Activated CD8-positive, alpha-beta T cell treated with anti-CD3 and anti-CD28 coated beads for 36 hours (primary cell): ENCODE measurements at places on chromosomes 6 and 20. TPM values are rescaled to one million over a fixed set of nuclear protein-coding genes. Genes with fewer than 3 reads are reported as not detected.

DNA sequence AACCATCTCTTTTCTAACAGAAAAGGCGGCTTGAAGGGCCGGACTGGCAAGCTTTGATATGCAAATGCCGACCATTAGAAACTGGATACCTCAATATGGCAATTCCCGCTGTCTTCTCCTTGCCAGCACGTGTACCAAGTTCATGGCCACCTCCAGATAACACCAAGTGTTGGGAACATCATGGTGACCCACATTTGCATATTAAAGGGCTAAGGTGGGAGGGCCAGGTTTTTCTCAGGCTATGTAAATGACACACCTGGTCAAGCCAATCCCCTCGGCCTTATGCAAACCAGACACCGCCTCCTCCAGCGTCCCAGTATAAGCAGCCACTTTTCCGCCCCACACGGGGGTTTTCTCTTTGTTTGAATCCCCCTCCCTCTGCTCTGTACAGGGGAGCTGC, 110.7 kb downstream of the DACT2 start:
- no peaks in the 10 kb centered on the region for H3K36me3 ChIP-seq
- no peak overlapping the region for H3K4me3 ChIP-seq
- H3K27me3 ChIP-seq: no peaks in the 10 kb centered on the region
- no peaks in the 10 kb centered on the region for H3K4me1 ChIP-seq
- H3K27ac ChIP-seq: no peak overlapping the region

DNA sequence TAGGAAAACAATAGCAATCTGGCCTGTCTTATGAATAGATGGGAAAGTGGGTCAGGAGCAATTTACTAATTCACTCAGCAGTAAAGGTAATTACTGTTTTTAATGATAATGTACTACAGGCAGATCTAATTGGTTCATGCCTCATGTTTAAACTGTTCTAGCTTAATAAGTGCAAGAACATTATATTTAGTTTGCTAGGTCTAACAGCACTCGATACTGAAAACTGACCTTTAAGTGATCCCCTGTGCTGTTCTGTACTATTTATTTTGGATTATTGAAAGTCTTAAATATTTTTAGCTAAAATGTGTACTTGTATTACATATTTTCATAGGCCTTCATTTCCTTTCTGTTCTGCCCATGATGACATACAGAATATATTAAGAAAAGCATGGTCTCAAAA, 998.0 kb upstream of the GJE1 start:
- H3K36me3 ChIP-seq: no peaks in the 10 kb centered on the region
- H3K27ac ChIP-seq: no peak overlapping the region
- no peak overlapping the region for H3K4me3 ChIP-seq
- no peaks in the 10 kb centered on the region for H3K27me3 ChIP-seq
- DNase-seq: no peak

- H3K4me3 ChIP-seq: no peak overlapping the region
- no peak for DNase-seq
- H3K4me1 ChIP-seq: no peaks in the 10 kb centered on the region
Observed at GRCh38 chr6:43468748-43469681, 8.4 kb upstream of the TJAP1 start.

DNA sequence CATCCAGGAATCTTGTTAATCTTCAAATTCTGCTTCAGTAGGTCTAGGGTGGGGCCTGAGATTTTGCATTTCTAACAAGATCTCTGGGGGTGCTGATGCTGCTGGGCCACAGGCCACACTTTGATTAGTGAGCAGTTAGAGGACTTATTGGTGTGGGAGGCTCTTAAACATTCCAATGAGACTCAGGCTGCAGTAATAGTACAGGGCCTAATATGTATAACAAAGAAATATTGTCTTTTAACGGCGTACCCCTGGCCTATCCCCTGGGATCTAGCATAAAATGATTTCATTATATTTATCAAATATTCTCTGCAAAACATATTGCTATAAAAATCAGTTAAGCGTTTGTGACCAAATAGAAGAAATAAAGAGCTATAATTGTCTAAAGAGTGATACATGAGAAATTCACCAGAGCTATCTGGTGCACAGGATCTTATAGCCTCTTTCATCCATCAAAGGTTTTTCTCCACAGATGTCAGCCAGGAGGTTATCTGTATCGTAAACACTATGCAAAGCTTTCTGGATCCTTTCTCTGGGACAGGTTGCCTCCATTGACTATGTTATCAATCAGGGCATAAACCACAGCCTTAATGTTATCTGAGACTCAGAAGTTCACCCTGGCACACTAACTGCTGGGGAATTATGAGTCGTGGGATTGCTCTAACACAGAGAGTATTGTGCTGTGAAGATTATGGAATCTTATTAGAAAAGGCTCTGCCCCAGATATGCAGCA, 488.5 kb upstream of the MAP3K7 start:
- no peaks in the 10 kb centered on the region for H3K36me3 ChIP-seq
- H3K4me1 ChIP-seq: no peaks in the 10 kb centered on the region
- no peak overlapping the region for H3K4me3 ChIP-seq
- H3K27me3 ChIP-seq: no peaks in the 10 kb centered on the region
- no peak overlapping the region for H3K27ac ChIP-seq

DNA sequence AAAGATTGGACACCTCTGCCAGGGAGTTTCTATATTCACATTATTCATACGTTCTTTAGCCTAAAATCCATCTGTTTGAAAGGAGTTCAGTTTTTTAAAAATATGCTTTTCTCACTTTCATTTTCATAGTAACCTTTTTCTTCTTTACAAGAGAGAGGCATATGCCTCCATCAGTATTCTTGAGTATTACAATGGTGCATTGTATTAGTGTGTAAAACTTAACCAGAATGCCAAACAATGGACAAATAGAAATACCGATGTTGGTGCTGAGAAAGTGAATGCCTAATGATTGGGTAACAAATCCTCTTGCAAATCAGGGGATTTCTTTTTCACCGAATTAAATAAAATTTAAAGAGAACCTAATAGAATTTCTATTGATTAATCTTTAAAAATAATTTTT, 163.2 kb upstream of the LAMA2 start:
- H3K27ac ChIP-seq: no peak overlapping the region
- no peaks in the 10 kb centered on the region for H3K36me3 ChIP-seq
- no peak for DNase-seq
- H3K4me3 ChIP-seq: no peak overlapping the region

GRCh38 chr6:13098793-13099570, 229.4 kb downstream of the TBC1D7 start:
- H3K36me3 ChIP-seq: no peaks in the 10 kb centered on the region
- no peak overlapping the region for H3K4me3 ChIP-seq
- H3K27ac ChIP-seq: no peak overlapping the region

- no peak for DNase-seq
- peaks cover 20% of the 10 kb centered on the region for H3K36me3 ChIP-seq
- H3K4me3 ChIP-seq: no peak overlapping the region
- no peaks in the 10 kb centered on the region for H3K27me3 ChIP-seq
- H3K4me1 ChIP-seq: peaks cover 73% of the 10 kb centered on the region
- H3K27ac ChIP-seq: no peak overlapping the region
Observed at GRCh38 chr6:118638288-118638687, 13.1 kb downstream of the CEP85L start.

- no peaks in the 10 kb centered on the region for H3K27me3 ChIP-seq
- H3K36me3 ChIP-seq: peaks cover 6% of the 10 kb centered on the region
- H3K4me3 ChIP-seq: no peak overlapping the region
- no peak for DNase-seq
- H3K27ac ChIP-seq: no peak overlapping the region
- H3K4me1 ChIP-seq: peaks cover under 1% of the 10 kb centered on the region
Observed at GRCh38 chr6:13413900-13414555, 73.4 kb downstream of the GFOD1 start.

DNA sequence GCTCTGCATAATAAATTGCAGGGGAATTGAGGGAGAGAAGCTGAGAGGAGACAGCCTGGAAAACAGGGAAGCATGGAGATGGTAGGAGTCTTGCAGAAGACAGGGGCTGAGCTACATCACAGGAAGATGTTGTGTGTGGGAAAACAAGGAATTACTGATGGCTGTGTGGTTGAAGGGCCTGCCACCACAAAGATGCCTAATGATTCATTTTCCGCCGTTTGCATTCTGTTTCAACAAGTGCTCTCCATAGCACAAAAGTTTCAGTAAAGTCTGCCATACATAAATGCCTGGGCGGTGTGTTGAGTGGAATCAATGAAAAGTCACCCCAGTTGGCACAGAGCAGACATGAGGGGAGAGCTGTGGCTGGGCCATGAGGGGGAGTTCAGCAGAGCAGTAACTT, 5.6 kb upstream of the KLHL31 start:
- DNase-seq: no peak
- no peaks in the 10 kb centered on the region for H3K4me1 ChIP-seq

GRCh38 chr6:111754423-111754822, 118.8 kb downstream of the FYN start:
- no peak for DNase-seq
- peak overlapping the region; percentile 89 for H3K27ac ChIP-seq
- H3K27me3 ChIP-seq: no peaks in the 10 kb centered on the region
- peak overlapping the region; percentile 77 for H3K4me3 ChIP-seq
- H3K4me1 ChIP-seq: peaks cover 84% of the 10 kb centered on the region

- no peak overlapping the region for H3K4me3 ChIP-seq
- no peaks in the 10 kb centered on the region for H3K27me3 ChIP-seq
- H3K4me1 ChIP-seq: peaks cover 45% of the 10 kb centered on the region
- H3K27ac ChIP-seq: no peak overlapping the region
- no peak for DNase-seq
Observed at GRCh38 chr6:157558049-157558448, 177.1 kb downstream of the ZDHHC14 start.

DNA sequence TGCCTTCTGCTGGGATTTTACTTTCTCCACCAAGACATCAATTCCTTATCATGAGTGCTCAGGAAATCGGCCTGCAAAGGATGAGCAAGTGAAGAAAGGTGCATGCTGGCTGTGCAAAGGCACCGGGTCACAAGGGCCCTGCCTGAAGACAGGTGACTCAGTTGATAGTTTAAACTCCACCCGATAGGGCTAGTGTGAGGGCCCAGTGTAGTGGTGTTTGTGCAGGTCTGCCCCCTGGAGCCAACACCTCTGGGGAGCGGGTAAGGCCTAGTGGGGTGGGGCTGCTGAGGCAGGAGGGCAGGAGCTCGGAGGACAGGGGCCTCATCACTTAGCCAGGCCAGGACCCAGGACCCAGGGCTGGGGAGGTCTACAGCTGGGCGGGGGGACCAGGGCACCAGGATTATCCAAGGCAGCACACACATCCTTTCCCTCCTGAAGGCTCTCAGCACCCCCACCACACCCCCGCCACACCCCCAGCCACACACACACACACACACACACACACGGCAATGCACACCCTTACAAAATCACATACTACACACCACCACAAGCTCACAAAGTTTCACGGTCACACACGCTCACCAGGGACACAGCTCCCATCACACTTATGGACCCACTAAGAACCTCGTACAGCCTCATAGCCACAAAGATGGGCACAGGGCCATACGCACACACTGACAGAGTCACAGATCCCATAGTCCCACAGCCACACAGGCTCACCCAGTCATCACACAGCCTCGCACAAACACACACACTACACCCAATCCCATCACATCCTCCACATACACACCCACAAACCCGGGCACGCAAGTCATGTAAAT, 75.4 kb downstream of the GRM4 start:
- no peaks in the 10 kb centered on the region for H3K4me1 ChIP-seq
- no peak overlapping the region for H3K27ac ChIP-seq
- no peak overlapping the region for H3K4me3 ChIP-seq
- no peaks in the 10 kb centered on the region for H3K36me3 ChIP-seq

GRCh38 chr6:37540390-37540789, 40.7 kb upstream of the CCDC167 start:
- H3K27me3 ChIP-seq: no peaks in the 10 kb centered on the region
- peaks cover 33% of the 10 kb centered on the region for H3K4me1 ChIP-seq
- H3K36me3 ChIP-seq: no peaks in the 10 kb centered on the region
- DNase-seq: no peak

DNA sequence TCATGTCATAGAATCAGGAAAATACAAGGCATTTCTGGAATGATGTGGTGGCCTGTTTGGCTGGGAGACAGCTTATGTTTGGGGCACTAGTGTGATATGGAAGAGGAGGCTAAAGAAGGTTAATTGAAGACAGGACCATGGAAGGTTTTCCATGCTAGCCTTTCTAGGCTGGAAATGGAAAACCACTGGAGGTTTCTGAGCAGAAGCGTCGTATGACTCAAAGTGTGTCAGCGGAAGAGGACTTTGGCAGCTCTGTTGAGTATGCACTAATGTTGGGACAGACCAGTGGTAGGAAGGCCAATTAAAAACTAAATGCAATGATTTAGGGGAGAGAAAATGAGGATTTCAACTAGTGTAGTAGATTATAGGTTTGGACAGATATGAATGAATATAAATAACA, 413.1 kb downstream of the PLCB1 start:
- no peak overlapping the region for H3K4me3 ChIP-seq
- no peaks in the 10 kb centered on the region for H3K36me3 ChIP-seq
- no peak for DNase-seq
- H3K27ac ChIP-seq: no peak overlapping the region
- no peaks in the 10 kb centered on the region for H3K27me3 ChIP-seq
- no peaks in the 10 kb centered on the region for H3K4me1 ChIP-seq

DNA sequence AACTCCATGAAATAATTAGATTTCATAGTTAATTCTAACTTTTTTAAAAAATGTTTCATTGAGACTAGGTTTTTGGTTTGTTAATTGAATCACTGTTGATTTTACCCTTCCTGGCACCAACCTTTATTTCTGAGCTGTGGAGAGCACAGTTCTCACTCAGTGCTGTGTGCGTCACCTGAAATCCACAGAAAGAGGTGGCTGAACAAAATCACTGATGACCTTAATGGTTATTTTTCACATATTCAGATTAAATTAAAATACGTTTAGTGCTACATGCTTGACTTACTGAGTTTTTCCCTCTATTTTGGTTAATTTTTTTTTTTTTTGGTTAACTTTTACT, 89.4 kb downstream of the SLC16A10 start:
- DNase-seq: no peak
- peaks cover 29% of the 10 kb centered on the region for H3K4me1 ChIP-seq
- H3K36me3 ChIP-seq: peaks cover 5% of the 10 kb centered on the region
- H3K27ac ChIP-seq: no peak overlapping the region
- no peaks in the 10 kb centered on the region for H3K27me3 ChIP-seq

- no peak overlapping the region for H3K4me3 ChIP-seq
- H3K27ac ChIP-seq: no peak overlapping the region
- peaks cover 6% of the 10 kb centered on the region for H3K27me3 ChIP-seq
Observed at GRCh38 chr20:63344616-63345327, 16.4 kb downstream of the CHRNA4 start.

- H3K27ac ChIP-seq: no peak overlapping the region
- DNase-seq: no peak
- H3K4me3 ChIP-seq: no peak overlapping the region
- H3K4me1 ChIP-seq: no peaks in the 10 kb centered on the region
Observed at GRCh38 chr6:145924600-145924999, 39.6 kb downstream of the SHPRH start.

GRCh38 chr6:29926413-29927274, 15.7 kb upstream of the HLA-A start:
- peak; percentile 91 for DNase-seq
- H3K36me3 ChIP-seq: peaks cover 22% of the 10 kb centered on the region
- H3K27ac ChIP-seq: peak overlapping the region; percentile 99
- H3K4me3 ChIP-seq: peak overlapping the region; percentile 90
- no peaks in the 10 kb centered on the region for H3K27me3 ChIP-seq
- H3K4me1 ChIP-seq: peaks cover 44% of the 10 kb centered on the region

The HLA-G gene
- total RNA-seq: 3.8 TPM

The UBD gene
- total RNA-seq: 0.50 TPM

The GNAS-AS1 gene
- total RNA-seq: 1.7 TPM

The JAG1 gene
- 0.41 TPM for total RNA-seq

The FAM83D gene
- total RNA-seq: 13.8 TPM

The RIMS1 gene
- total RNA-seq: not detected

The COL21A1 gene
- total RNA-seq: not detected

The PRSS35 gene
- not detected for total RNA-seq

The ENPP5 gene
- 0.68 TPM for total RNA-seq

The NHSL1 gene
- total RNA-seq: 0.49 TPM

The CST7 gene
- total RNA-seq: 49.3 TPM

The LAMP5 gene
- not detected for total RNA-seq
